Effector memory CD4-positive, alpha-beta T cell (primary cell): ENCODE measurements at places on chromosomes 11 and 22.

GRCh38 chr11:64885367-64886286 lies 7.2 kb upstream of the EHD1 start:
- DNase-seq, result no peak

- peak; percentile 75 for DNase-seq
Measured at GRCh38 chr22:43142880-43143562, at the start of gene MCAT. Gene MCAT (minus strand): TSS chr22:43143398. CDS start chr22:43143348, 50 bp downstream.

DNA sequence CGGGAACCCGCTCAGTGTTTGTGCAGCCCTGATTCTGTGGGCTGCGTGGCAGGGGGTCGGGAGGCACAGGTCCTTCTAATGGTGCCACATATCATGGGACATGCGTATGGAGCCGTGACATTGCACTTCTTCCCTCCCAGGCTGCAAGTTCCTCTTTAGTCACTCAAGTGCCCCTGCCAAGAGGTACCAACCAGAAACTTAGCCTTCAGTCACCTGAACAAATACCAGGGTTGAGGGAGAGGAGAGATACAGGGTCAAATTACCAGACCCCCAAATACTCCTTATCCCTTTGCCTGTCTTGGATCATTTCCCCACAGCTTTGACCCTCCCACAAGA lies 209.1 kb downstream of the BUD13 start:
- DNase-seq, result no peak

- DNase-seq, result no peak
Measured at GRCh38 chr22:47164514-47165337, 402.3 kb downstream of the TBC1D22A start.

DNA sequence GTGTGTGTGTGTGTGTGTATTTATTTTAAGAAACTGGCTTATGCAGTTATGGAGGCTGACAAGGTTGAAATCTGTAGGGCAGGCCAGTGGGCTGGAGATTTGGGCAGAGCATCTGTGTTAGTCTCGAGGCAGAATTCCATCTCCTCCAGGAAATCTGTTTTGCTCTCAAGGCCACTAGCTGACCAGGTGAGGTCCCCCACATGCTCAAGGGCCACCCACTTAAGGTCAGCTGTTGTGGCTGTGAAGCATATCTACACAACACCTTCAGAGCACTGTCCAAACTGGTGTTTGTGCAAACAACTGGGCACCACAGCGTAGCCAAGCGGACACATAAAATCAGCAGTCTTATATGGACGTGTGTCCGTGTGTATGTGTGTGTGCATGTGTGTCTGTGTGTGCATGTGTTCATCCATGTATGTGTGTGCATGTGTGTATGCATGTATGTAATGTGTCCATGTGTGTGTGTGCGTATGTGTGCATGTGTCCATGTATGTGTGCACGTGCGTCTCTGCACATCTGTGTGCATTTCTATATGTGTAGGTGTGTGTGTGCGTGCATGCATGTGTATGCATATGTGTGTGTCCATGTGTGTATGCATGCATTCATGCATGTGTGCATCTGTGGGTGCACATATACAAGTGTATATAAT lies 400.9 kb downstream of the BRD1 start:
- DNase-seq, result no peak
